ENCODE measurements at places on chromosomes 13 and 19. TPM values are rescaled to one million over a fixed set of nuclear protein-coding genes. Genes with fewer than 3 reads are reported as not detected.

Gene PODNL1
- 2.6 TPM for total RNA-seq

Gene MUC16
- total RNA-seq: under 0.01 TPM

Gene CYP2A7
- total RNA-seq: not detected

Gene MTUS2
- total RNA-seq: 0.32 TPM

Gene RXFP2
- not detected for total RNA-seq

Gene TNNT1
- under 0.01 TPM for total RNA-seq

Gene MCEMP1
- total RNA-seq: not detected

Gene LRRC25
- not detected for total RNA-seq

Gene RFPL4A
- not detected for total RNA-seq

Gene OR7C1
- total RNA-seq: not detected

Gene FAM124A
- 25.0 TPM for total RNA-seq

Gene PNKP
- 40.2 TPM for total RNA-seq

Gene RAB4B
- total RNA-seq: 13.4 TPM

Gene FXYD1
- total RNA-seq: 0.32 TPM

Gene GATAD2A
- 57.0 TPM for total RNA-seq

Gene COX6B2
- total RNA-seq: under 0.01 TPM

Gene OSCAR
- total RNA-seq: under 0.01 TPM

Gene NUCB1
- total RNA-seq: 139 TPM

Gene C19orf12
- 38.4 TPM for total RNA-seq

Gene UQCR11
- 49.3 TPM for total RNA-seq

Gene ZNF805
- 28.1 TPM for total RNA-seq

Gene ERICH6B
- not detected for total RNA-seq

Gene SIGLEC14
- total RNA-seq: not detected

Gene RGL3
- 1.3 TPM for total RNA-seq

Gene SMIM44
- total RNA-seq: not detected

Gene TLE6
- total RNA-seq: 0.97 TPM

Gene CERS1
- total RNA-seq: 0.32 TPM

Gene IRF2BP1
- total RNA-seq: 26.3 TPM

Gene NLRP5
- total RNA-seq: not detected

Gene CELF5
- total RNA-seq: under 0.01 TPM

Gene FOSB
- 13.0 TPM for total RNA-seq

Gene BICRA
- total RNA-seq: 3.0 TPM

Gene LSM4
- total RNA-seq: 131 TPM

Gene IRGC
- total RNA-seq: not detected

Gene LHFPL6
- 44.8 TPM for total RNA-seq

Gene IGLON5
- not detected for total RNA-seq

Gene ITGBL1
- 42.5 TPM for total RNA-seq

Gene TNFRSF19
- 95.7 TPM for total RNA-seq

Gene POLR2I
- 44.5 TPM for total RNA-seq

Gene ACTMAP
- total RNA-seq: 0.64 TPM

Gene SLC10A2
- not detected for total RNA-seq

Gene SBK2
- not detected for total RNA-seq

Gene MAP3K10
- total RNA-seq: 12.6 TPM

Gene PAF1
- total RNA-seq: 33.2 TPM

Gene ZNF649
- 6.4 TPM for total RNA-seq

Measured in fibroblast of villous mesenchyme (primary cell).